ENCODE measurements at places on chromosomes 16 and 17.

GRCh38 chr16:67296420-67296819, 17.1 kb downstream of the PLEKHG4 start:
- peak; percentile 38 for DNase-seq

- peak; percentile 99 for DNase-seq
Measured at GRCh38 chr17:61251939-61252865, 147.4 kb upstream of the TBX2 start.

DNA sequence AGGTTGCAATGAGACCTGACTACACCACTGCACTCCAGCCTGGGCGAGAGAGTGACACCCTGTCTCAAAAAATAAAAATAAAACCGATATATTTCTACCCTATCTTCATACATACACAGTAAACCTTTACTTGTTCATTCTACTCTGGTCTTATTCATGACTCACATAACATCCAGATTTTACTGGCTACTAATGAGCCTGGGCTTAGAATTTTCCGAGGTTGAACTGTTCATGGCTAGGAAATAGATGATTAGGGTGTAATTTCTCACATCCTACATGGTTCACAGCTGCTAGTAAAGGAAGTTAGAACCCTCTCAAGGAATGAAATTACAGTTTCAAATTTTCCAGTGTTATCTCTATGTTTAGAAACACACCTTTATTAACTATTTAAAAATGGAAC, 14.7 kb downstream of the GSPT1 start:
- no peak for DNase-seq

DNA sequence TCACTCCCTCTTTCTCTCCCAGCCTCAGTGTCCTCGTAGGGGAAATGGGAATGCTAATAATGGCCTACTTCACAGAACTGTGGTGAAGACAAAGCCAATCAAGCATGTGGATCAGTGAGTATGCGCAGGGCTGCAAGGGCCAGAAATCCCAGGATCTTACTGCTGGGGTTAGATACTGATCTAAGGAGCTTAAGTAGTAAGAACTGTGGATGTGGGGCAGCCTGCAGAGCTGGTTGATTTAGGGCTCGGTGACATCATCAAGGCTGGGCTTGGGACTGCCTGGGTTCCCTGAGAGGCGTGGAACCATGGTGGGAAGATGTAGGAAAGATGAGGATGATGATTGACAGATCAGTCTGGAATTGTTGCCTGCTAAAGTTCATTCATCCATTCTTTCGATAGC, 25.6 kb downstream of the GOSR2 start:
- DNase-seq: no peak

- DNase-seq: no peak
Measured at GRCh38 chr17:74305865-74306654, 20.0 kb upstream of the KIF19 start.

DNA sequence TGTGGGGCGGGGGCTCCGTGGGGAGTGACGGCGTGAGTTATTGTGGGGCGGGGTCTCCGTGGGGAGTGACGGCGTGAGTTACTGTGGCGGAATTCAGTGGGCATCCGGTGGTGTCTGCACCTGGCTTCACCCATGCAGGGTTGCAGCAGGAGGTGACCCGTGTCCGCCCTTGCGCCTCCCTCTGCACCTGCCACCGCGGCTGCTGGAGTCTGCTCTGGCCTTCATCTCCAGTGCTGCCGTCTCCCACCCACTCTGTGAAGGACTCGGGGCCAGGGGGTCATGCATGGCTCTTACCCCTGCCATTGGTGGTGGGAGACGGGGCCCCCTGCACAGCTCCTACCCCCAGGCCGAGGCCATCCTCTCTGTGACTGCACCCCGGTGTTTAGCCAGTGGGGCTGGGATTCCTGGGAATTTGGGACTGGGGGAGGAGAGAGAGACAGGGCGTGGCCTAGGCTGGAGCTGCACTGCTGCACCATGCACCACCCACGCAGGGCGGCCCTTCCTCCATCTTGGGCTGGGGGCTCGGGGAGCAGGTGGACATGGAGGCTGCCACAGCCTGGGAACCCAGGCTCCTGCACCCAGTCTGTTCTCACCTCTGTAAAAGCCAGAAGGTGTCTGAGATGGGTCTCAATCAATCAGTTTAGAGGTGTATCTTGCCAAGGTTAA, 1.3 kb upstream of the PABPN1L start:
- DNase-seq: no peak

All from amniotic epithelial cell (primary cell).